RCC 7860 (cell line): ENCODE measurements at places on chromosomes 1 and 21.

GRCh38 chr1:9228609-9229008 is 6.0 kb upstream of the H6PD start:
- no peak for DNase-seq

DNA sequence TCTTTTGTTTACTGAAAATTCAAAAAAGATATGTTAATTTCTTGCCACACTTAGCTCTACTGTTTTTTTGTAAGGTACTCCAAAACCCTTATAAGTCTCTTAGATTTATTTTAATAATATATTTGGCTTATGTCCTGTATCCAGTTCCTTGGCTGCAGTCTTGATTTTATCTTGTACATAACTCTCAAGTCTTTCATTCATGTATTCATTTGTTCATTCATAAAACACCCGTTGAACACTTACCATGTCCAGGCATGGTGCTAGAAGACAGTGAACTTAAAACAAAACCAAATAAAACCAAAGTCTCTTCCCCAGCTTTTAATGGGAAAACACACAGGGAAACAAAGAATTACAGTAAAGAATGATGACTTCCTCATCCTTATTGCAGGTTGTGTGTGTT is 215.8 kb downstream of the FGGY start:
- DNase-seq = no peak

- DNase-seq = no peak
These were observed 6.6 kb upstream of the TMEM51 start for GRCh38 chr1:15146971-15147376.

DNA sequence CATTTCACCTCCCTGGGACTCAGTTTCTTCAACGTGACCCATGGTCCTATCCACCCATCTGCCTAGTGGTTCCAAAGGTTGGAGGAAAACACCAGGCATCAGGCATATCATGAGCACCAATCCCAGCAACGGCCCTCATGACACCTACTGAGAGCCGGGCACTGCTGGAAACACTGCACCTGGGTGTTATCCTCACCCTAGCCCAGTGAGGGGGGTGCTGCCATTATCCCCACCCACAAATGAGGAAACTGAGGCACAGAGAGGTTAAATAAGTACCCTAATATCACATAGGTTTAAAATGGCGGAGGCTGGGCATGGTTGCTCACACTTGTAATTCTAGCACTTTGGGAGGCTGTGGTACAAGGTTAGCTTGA is 206.9 kb downstream of the MATN1 start:
- DNase-seq = no peak

GRCh38 chr1:226702957-226703831 is 35.9 kb downstream of the ITPKB start:
- no peak for DNase-seq

DNA sequence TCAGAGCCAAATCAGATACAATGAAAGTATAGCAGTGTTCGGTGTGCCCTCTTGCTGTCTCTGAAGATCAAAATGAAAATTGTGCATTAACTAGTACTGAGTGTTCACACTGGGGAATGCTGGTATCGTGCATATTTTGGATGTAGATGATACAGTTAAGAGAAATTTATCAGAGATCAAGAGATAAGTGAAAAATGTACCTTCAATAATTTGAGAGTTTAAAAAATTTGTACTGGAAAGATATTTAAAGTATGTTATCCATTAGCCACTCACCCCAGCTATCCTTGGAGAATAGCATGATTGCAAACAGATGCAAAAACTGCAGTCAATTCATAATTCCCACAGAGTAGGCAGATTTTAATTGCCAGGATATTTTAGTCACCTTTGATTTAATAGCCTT is 56.4 kb downstream of the GREM2 start:
- DNase-seq = no peak

- no peak for DNase-seq
These were observed 19.7 kb upstream of the S1PR1 start for GRCh38 chr1:101217148-101217547.

GRCh38 chr1:203271018-203271743 is 34.1 kb upstream of the BTG2 start:
- no peak for DNase-seq

DNA sequence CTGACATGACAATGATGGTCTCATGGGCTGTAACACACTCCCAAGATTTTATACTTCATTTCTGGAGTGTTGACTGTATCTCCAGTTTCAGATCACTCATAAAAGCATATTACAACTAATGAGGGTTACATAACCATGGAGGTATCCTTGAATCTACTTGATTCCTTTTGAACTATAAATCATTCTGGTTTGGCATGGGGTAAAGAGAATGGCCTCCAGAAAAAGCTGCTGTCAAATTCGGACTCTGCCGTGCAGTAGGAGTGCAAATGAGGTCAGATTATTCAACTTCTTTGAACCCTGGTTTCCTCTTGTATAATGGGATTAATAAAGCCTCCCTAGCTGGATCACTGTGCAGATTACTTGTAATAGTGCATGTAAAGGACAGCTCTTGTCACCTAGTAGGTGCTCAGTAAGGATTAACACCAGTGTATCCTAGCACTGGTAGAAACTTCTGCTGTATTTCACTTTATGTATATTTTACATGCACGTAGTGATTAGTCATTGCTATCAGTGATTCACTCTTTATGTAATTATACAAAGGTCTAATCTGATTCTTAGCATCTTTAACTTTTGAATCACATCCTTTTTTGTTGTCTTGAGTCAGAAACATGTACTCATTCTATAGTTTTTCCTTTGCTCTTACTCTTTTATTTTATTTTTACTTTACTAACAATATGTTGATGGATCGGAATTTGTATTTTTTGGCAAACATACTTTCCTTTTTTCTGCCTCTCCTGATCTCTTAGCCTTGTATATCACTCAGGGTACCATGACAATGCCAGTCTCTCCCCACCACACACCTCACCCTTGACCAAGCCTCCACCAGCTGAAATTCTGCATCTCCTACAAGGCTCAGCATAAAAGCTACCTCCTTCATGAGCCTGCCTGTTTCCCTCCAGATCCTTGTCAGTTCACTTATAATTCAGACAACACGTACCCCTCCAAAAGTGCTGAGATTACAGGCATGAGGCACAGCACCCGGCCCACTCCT is 3.2 kb downstream of the LRRC8C start:
- DNase-seq = peak; percentile 56

DNA sequence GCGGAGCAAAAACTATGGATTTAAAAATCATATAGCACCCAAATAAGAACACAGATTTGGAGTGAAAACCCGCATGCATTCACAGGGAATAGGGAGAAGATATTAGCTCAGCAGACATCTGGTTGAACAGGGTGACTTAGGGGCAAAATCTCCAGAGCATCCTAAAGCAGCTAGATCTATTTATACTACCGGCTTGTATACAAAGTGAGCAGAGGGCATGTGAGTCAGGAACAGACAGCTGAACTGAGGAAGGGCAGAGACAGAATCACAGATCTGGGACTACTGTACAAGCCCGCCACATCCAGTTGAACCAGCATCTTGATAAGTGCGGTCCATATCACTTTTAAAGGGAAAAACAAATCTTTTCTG is 35.2 kb upstream of the EXOSC10 start:
- DNase-seq = no peak

- peak; percentile 24 for DNase-seq
These were observed 65.3 kb upstream of the MAGI3 start for GRCh38 chr1:113325022-113325421.

- no peak for DNase-seq
These were observed 106.3 kb upstream of the HMCN1 start for GRCh38 chr1:185627761-185628501.

GRCh38 chr1:232797856-232798510 is 7.2 kb upstream of the MAP10 start:
- DNase-seq = no peak
